ENCODE measurements at places on chromosomes 1 and 21.

- DNase-seq: no peak
Observed at GRCh38 chr1:234231061-234231892, 142.0 kb upstream of the COA6 start.

GRCh38 chr1:175203570-175204068 lies 11.0 kb upstream of the KIAA0040 start:
- DNase-seq: no peak

GRCh38 chr1:54547601-54548388 lies at the start of gene ACOT11:
TSS of gene ACOT11 (plus strand) at chr1:54548228. CDS start at chr1:54548310, 82 bp downstream.
- peak; percentile 21 for DNase-seq

DNA sequence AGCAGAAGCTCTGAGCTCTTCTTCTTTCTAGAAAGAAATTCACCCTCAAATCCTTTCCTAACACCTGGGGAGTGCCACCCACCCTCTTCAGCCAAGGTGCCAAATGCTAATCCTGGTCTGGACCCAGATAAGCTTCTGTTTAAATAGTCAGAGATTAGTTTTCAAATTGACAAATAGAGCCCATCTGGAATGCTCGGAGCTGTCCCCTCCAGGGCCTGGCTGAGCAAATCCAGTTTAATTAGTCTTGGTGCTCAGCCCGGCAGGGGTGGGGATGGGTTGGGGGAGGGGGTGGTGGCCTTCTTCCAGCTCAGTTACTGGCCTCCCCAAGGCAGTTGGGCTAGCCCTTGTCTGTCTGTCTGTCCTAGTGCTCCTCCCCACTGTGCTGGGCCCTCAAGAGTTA lies 269.5 kb downstream of the GRIK3 start:
- no peak for DNase-seq

DNA sequence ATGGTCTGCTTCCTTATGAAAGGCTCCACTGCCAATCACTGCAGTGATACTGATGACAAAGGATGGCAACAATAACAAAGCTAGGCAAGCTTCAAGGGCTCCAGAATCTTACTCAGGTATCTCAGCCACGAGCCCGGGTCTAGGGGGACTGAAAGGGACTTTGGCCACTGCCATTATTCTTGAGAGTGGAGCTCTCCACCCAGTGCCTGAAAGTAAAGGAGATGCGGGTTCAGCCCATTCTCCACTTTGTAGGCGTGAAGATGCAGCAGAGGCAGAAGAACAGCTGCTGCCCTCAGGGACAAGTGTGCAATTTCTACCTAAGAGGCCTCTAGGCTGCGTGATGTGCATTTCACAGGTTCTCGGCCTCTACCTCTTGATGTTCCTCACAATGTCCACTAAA lies 31.4 kb upstream of the SLAMF9 start:
- DNase-seq: no peak

- no peak for DNase-seq
Observed at GRCh38 chr21:33314111-33314510, 10.7 kb upstream of the IFNAR1 start.

DNA sequence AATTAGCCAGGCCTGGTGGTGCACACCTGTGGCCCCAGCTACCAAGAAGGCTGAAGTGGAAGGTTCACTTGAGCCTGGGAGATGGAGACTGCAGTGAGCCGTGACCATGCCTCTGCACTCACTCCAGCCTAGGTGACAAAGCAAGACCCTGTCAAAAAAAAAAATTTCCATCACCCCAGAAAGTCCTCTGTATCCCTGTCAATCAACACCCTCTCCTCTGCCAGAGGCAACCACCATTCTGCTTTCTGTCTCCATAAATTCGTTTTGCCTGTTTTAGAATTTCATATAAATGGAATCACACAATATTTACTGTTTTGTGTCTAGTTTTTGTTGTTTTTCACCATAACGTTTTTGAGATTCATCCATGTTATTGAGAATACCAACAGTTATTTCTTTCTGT lies 141.6 kb upstream of the SLC45A1 start:
- DNase-seq: no peak

- no peak for DNase-seq
Observed at GRCh38 chr1:75641325-75641724, 30.4 kb upstream of the SLC44A5 start.

GRCh38 chr1:41726899-41727748 lies 191.6 kb downstream of the HIVEP3 start:
- DNase-seq: no peak

- no peak for DNase-seq
Observed at GRCh38 chr1:38527373-38527966, 332.1 kb downstream of the RRAGC start.

DNA sequence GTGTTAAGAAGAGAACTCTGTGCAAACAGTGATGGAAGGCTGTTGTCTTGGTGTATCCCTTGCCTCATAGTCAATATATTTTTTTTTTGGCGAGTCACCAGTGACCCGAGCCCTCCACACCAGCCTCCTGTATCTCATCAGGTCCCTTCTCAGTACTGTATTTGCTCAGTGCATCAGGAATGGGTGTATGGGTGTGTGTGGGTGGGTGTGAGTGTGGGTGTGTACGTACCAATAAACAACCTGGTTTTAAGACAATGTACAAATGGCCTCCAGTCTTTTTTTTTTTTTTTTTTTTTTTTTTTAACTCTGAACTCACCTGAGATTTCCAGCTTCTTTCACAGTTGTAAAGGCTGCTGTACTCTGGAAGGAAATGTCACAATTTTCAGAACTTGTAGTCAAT lies 7.3 kb downstream of the MYOG start:
- DNase-seq: no peak

DNA sequence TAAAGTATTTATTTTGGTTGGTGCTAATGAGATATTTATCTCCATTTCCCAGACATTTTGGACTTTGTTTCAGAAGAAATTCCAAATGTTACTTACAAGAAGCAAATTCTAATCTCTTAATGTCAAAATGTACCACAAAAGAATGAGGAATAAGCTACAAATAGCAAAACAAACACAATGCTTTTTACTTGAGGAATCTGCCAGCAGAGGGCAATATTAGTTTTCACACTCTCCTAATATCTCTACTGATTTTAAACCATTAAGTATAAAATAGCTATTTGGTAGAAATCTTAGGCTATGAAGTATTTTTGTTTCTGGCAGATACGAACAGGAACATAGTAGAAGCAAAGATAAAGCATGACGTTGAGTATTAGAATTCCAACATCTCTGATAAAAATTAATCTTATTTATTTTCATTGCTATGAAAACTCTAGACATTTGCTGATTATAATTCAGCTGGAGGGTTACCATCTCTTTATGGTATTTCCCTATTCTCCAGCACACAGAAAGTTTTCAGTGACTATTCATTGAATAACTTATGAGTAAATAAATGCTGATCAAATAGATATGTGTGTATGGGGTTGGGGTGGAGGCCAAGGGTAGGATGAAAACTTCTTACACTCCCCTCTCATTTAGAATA lies 13.4 kb upstream of the HMCN1 start:
- no peak for DNase-seq

DNA sequence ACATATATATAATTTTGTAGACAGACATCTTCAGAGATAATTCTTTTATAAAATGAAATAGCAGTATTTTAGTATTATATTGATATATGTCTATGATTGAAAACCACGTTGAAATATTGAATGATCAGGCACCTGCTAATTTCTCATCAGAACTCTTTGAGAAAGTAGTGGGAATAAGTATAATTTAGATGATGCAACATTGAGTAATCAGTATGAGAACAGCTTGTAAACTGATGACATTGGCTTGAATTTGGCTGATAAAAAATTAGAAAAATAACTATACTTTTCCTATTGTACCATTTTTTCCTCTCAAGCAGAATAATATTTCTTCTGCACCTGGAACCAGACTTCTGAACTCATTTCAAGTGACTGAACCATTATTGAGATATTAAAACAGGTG lies 1316.8 kb downstream of the NCAM2 start:
- no peak for DNase-seq

DNA sequence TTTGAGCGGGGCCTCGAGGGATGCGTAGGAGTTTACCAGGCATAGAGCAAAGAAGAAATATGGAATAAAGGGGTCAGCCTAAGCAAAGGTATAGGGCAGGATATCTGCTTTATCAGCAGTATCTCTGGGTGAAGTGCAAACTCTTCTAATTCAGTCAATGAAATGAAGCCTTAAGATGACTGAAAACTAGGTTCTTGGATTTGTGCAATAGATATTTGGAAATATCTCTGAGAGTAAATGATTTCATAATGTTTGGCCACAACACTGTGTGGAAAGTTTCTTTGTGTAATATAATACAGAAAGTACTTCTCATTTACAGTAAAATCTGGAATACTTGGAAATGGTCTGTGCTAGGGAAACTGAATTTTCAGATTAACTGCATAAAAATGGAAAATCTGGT lies 26.1 kb downstream of the KCNJ15 start:
- no peak for DNase-seq

GRCh38 chr1:160451119-160451858 lies 50.9 kb downstream of the VANGL2 start:
- no peak for DNase-seq

DNA sequence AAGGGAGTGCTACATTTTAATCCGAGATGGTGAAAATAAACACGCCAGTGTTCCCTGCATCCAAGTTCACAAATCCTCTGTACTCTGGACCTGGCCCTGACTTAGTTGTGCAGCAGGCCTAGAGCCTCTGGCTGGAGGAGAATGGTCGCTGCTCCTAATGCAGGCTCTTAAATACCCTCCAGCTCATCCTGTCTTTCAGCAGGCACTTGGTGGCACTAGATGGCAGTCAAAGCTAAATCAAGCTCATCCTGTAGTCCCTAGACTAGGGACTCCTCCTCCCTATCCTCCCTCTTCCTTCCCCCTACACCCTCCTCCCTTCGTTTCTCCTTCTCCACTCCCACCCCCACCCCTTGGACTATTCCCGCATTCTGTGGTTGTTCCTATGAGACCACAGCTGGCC lies 41.6 kb upstream of the MTR start:
- peak; percentile 3 for DNase-seq

GRCh38 chr1:169316556-169316955 lies 51.0 kb downstream of the NME7 start:
- DNase-seq: no peak

DNA sequence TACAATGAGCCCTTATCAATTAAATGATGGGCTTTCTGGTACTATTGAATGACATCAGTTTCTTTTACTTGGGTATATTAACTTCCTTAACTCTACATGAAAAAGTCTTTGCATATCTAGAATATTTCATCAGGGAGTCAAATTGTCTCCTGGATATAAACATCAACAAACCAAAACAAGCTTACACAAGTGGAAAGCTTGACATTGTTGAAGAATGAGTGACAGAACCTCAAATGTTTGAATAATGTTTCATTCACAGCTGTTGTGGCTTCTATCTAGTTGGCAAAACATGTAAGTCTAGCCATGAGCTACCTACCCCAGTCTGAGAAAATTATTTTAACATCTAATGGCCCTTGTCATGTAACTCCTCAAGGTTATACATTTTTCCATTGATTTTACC lies 604.8 kb upstream of the ADAMTS5 start:
- DNase-seq: peak; percentile 65

DNA sequence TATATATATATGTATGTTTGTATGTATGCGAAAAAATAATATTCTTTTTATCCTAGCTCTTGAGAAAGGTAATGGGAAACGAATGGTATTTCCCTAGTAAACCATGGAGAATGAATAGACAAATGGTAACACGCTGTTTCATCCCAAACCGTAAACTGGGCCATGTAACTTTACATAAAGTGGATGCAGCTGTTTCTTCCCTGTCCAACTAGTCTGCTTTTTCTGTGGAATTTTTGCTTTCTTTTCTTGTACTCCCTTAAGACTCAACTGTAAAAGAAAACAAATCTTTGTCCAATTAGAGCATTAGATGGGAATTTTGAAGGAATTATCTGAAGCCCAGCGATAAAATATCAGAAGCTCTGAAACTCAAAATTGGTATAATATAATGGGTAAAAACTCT lies 198.1 kb downstream of the NFIA start:
- no peak for DNase-seq

DNA sequence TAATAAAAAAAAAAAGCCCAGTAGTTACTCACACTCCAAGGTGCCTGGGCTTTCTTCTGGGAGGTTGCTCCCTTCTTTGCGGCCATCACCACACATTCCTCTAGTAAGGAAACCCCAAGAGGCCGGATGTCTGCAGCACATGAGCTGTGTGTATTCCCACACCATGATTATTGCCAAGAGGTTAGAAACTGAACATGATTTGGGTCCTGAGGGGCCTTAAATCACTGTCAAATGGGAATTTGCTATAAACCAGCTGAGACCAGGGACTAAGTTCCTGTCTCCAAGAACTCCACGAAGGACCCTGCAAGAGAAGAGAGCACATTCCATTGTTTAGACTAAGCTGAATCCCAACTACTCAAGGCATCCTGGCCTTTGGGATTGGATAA lies 85.3 kb upstream of the SSX2IP start:
- DNase-seq: no peak

GRCh38 chr1:228477263-228477662 lies 9.9 kb upstream of the RNF187 start:
- no peak for DNase-seq

- DNase-seq: no peak
Observed at GRCh38 chr1:195960580-195960979, 647.7 kb downstream of the KCNT2 start.

GRCh38 chr1:78649628-78650027 lies at the start of gene IFI44:
TSS of gene IFI44 (plus strand) at chr1:78649831. CDS start at chr1:78650196, 365 bp downstream.
- peak; percentile 63 for DNase-seq
